Stimulated activated CD4-positive, alpha-beta T cell treated with anti-CD3 and anti-CD28 coated beads, Interleukin-2, amount 100 ng/mL, for 24 hours (primary cell): ENCODE measurements at places on chromosomes 1 and 21.

GRCh38 chr1:55217226-55217986, 2.2 kb upstream of the USP24 start:
- no peak for DNase-seq

DNA sequence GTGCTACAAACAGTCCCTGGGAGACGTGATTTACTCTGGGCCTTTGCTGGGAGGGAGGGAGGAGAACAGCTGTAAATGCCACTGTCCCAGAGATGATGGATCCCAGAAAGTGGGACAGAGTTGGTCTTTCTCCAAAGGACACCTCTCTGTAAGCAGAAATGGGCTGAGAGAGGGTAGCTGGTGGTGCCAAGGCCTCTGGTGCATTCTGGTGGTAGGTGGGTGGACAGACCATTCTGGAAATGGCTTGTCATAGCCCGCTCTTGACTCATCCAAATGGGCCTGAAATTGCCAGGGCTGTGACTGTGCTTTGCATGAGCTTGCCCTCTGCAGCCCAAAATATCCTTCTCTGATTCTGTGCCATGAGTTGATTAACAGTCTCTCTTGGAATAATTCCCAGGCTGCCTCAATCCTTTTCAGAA, 36.1 kb downstream of the CCDC185 start:
- DNase-seq: no peak

GRCh38 chr1:234558330-234558836, 51.6 kb downstream of the IRF2BP2 start:
- no peak for DNase-seq

DNA sequence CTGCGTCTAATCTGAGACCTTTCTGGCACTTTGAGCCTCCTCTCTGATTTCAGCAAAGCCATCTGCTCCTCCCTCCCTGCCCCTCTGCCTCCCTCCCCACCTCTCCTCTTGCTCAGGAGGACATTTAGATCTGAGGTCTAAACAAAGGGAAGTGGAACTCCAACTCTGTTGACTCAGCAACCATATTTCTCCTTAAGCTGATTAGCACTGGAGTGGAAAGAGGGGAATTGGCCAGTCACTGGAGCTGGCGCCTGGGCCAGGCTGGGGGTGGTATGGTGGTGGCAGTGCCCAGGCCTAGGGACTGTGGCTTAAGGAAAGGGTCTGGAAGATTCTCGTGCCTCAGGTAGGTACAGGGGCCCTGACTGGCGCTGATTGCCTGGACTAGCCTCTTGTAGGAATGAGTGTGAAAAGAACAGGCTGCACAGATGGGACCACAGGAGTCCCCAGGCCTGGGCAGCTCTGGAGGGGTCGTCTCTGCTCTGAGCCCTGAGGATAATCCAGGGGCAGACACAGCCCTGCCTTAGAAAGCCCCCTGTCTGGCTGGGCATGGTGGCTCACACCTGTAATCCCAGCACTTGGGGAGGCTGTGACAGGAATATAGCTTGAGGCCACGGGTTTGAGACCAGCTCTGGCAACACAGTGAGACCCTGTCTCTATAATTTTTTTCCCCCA, 11.9 kb downstream of the SH2D2A start:
- DNase-seq: no peak

DNA sequence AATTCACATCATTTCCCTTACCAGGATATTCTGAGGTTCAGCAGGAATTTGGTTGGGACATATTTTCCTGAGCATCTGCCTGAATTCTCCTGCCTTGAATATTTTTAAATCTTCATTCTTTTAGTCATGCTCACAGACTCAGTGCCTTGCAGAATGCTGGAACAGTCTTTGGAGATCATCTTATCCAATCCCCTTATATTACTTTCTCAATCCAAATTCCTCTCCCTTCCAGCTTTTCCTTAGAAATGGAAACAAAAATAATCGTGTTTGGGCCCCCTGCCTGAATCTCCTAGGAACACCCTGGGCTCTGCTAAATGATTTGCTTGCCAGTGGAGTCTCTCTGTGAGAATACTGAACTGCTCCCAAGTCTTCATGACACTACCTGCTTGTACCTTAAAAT, 38.4 kb downstream of the LHX8 start:
- DNase-seq: no peak

DNA sequence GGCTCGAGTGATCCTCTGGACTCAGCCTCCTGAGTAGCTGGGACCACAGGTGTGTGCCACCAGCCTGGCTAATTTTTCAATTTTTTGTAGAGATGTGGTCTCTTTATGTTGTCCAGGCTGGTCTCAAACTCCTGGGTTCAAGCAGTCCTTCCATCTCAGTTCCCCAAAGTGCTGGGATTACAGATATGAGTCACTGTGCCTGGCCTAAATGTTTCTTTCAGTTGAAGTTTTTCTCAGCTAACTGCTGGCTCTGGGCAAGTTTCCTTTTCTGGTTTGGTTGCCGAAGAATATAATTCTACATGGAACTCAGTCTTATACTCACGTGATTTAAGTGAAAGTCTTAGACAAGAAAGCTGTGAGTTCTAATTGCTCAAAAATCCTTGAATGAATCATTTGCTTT, 57.0 kb downstream of the SASS6 start:
- no peak for DNase-seq

GRCh38 chr1:236159704-236160539, 17.6 kb downstream of the GPR137B start:
- DNase-seq: no peak

DNA sequence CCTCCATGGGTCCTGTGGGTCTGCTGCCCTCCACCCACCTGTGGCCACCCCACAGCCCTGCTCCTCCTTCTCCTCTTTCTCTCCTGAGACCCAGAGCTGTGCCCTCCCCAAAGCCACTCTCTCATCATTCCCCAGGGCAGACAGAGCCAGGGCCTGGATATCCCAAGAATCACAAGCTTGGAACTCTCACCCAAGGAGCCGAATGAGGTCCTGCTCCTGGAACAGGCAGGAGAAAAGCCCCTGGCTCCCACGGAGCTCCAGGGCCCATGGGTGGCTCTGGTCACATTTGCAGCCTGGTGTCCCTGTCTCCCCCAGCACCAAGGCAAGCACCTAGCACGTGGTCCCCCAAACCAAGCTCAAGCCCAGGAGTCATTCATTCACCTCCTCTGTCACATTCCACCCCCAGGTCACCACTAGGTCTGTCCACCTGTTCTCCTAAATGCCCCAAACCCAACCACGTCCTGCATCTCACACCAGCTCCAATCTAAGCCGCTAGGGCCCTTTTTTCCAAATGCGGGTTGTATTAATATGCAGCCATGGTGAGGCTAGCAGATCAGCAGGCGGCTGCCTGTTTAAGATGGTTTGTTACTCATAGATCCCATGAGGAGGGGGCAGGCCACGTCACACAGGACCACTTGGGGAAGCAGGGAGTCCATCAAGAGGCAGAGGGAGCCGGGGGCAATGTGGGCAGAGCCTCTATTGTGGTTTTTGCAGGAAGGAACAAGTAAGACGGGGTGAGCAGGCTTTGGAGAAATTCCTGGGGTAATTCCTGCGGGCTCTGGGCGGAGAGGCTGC, 215.5 kb upstream of the VAMP3 start:
- DNase-seq: no peak

GRCh38 chr1:244851546-244852231, 12.7 kb downstream of the HNRNPU start:
- no peak for DNase-seq

DNA sequence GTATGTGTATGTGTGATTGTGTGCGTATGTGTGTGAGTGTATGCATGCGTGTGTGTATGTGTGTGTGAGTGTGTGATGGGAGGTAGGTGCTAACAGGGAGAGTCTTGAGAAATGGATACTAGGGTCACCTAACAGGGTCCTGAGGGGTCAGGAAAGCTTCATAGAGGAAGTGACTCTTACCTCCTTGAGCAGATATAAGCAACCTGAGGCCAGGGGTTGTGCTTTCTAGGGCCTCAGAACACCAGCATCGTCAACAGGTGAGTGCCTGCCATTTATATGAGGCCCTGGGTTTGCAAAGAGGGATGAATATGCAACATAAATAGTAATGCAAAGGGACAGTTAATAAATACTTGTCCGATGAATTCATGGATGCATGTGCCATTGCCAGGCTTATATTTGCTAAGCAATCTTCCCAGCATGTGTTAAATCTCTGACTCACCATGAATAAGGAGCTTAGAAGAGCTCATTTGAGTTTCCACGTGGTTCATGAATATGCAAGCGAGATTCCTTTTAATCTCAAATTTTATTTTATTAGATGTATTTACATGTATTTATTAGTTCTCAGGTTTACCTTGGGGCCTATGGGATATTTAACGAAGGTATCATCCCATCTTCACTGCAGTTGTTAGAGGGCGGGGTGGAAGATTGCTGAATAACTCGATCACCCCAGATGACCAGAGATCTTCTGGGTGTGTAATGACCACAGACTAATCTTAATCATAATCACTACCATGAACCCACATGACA, 438.3 kb downstream of the CAMTA1 start:
- no peak for DNase-seq

DNA sequence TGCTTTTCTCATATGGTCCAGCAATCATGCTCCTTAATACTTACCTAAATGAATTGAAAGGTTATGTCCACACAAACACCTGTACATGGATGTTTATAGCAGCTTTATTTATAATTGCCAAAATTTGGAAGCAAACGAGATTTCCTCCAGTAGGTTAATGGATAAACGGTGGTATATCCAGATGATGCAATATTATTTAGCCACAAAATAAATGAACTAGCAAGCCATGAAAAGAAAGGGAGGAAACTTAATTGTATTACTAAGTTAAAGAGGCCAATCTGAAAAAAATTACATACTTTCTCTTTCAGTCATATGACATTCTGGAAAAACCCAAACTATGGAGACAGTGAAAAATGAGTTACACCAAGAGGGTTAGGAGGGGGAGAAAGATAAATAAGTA, 76.3 kb upstream of the LRRC7 start:
- DNase-seq: no peak

DNA sequence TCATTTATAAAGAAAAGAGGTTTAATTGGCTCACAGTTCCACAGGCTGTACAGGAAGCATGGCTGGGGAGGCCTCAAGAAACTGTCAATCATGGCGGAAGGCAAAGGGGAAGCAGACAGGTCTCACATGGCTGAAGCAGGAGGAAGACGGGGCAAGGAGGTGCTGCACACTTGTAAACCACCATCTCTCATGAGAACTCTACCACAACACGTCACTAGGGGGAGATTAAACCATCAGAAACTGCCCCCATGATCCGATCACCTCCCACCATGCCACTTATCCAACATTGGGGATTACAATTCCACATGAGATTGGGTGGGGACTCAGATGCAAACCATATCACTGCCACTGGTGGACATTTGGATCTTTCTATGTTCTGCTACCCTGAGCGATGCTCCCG, 351.4 kb downstream of the NPHP4 start:
- DNase-seq: no peak

GRCh38 chr21:8993284-8993942, 1528.0 kb upstream of the TPTE start:
- DNase-seq: no peak

DNA sequence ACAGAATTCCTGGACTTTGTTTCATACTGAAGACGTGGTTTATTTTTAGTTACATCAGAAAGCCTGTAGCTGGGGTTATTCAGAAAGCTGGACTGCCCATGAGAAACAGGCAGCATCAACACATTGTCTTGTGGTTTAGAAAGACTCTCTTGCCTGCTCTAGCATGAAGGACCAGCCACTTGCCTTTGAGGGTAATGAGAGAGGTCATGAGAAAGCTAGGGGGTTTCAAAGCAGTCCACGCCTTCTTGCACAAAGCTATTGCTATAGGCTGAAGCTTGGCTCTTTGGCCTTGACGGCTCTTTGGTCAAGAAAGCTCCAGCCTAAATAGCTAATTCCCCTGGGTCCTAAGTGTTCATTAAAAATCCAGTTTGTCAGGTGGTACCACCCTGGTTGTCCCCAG, 208.1 kb downstream of the PRDM2 start:
- DNase-seq: no peak

DNA sequence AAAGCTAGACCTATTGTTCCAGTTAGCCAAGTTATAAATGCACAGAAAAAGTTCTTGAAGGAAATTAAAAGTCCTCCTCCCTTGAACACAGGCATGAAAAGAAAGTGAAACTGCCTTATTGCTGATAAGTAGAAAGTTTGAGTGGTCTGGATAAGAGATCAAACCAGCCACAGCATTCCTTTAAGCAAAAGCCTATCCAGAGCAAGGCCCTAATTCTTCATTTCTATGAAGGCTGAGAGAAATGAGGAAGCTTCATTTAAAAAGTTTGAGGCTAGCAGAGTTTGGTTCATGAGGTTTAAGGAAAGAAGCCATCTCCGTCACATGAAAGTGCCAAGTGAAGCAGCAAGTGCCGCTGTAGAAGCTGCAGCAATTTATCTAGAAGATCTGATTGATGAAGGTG, 2.7 kb upstream of the SSX2IP start:
- no peak for DNase-seq

DNA sequence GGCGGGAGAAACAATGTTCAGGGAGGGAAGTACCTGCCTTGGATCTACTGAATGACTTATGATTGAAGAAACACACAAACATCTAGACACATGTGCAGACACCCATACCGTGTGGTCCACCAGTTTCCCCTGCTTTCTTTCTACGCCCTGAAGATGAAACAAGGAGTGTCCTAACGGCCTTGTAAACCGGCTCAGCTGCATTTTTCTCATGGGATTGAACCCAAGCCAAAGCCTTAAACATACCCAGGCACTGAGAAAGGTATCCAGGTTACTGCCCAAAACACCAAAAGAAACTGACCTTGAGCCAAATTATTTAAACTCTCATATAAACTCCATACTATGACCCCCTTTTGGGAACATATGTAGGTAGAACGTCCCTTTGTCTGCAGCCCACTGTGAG, 630.0 kb upstream of the RGS18 start:
- DNase-seq: no peak

- DNase-seq: no peak
Measured at GRCh38 chr1:178684542-178685000, 40.5 kb upstream of the RALGPS2 start.

DNA sequence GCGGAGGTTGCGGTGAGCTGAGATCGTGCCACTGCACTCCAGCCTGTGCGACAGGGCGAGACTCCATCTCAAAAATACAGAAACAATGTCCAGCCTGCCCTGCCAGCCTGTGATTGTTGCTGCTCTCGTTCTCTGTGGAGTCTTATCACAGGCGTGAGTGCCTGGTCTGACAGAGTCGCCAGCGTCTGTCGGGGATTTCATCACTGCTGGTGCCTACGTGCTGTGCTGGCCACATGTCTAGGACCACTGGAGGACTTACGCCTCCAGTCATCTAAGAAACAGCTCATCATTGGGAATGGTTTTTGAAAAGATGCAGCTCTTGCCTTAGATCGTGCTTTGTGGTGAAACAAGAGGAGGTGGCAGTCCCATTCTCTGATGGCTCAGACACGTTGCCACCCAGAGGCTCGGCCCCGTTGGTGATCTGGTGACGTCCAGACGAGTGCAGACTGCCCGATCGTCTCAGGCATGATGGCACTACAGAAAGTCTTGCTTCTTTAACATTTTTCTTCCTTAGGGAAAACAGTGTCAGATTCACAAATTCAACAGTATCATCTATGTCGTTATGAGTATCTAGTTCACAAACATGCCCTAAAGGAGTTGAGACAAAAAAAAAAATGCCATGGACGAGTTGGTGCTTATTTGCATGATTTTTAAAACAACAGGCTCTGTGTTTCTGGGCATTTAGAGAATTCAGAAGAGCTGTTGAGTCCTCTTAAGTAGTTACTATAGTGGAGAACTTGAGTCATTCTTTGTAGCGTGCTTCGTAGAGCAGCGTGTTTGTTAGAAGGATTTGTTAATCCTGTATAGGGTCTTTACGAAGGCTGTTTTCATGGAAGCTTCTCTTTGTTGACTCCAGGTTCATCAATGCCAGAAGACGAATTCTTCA, 47.5 kb downstream of the CBS start:
- DNase-seq: no peak
